ENCODE measurements at places on chromosomes 4 and X.

DNA sequence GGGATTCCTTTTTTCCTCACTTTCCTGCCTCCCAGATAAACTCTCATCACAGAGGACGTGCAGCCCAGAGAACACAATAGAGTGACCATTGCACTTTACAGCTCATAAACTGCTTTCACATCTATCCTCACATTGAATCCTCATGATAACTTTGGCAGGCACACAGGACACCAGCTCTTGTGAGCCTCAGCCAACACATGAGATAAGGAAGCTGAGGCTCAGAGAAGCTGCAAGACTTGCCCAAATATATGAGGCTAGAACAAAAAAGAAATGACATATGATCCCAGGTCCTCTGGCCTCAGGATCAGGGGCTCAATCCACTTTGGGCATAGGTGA lies 85.0 kb upstream of the CPEB2 start:
- no peak for DNase-seq

DNA sequence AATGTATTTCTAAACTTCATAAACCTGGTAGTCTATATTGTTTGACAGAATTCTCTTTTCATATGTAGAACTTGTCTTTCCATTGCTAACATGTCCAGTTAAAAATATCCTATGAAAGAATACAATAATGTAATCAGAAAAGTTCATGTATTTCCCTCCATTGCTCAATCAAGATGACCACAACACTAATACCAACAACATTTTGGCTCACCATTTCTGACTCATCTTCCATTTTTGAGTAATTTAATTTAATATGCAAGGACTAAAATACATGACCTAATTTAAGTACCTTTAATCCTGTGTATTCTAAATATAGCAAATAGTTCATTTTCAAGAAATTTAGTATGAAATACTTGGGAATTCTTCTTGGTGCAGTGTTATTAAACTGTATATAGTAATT lies 239.5 kb upstream of the GPC4 start:
- no peak for DNase-seq

GRCh38 chrX:37578045-37578444 lies 6.6 kb downstream of the LANCL3 start:
- DNase-seq: no peak

DNA sequence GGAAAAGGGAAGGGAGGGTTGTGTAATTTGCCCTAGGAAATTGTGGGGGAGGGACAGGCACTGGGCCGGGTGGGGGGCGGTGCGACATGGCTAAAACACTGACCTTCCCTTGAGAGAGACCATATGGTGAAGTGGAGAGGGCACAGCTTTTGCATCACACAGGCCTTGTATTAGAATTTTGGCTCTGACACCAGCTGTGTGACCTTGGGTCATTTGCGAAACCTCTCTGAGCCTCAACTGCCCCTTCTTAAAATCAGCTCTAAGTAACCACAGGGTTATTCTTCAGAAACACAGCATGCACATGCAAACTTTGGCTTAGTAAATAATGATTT lies 25.8 kb downstream of the PDGFRA start:
- DNase-seq: no peak

DNA sequence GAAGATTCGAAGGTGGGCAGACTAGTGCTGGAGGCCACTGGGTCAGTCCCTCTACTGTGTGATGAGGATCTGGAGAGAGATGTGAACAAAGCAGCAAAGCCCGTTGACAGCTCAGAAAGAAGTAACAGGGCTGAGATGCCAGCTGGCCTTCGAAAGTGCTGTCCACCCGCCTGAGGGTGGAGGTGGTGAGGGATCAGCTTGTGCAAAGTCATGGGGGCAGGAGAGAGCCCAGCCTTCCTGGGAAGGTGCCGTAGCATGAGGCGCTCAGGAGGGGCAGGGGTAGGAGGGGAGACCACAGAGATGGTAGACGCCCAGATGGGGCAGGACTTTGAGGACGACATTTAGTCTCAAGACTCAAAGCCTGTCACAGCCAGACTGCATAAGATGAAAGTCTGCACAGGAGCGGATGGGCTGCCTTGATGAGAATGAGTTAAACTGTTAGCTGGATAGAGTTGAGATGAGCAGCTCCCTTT lies 19.7 kb downstream of the TBC1D14 start:
- DNase-seq: no peak

DNA sequence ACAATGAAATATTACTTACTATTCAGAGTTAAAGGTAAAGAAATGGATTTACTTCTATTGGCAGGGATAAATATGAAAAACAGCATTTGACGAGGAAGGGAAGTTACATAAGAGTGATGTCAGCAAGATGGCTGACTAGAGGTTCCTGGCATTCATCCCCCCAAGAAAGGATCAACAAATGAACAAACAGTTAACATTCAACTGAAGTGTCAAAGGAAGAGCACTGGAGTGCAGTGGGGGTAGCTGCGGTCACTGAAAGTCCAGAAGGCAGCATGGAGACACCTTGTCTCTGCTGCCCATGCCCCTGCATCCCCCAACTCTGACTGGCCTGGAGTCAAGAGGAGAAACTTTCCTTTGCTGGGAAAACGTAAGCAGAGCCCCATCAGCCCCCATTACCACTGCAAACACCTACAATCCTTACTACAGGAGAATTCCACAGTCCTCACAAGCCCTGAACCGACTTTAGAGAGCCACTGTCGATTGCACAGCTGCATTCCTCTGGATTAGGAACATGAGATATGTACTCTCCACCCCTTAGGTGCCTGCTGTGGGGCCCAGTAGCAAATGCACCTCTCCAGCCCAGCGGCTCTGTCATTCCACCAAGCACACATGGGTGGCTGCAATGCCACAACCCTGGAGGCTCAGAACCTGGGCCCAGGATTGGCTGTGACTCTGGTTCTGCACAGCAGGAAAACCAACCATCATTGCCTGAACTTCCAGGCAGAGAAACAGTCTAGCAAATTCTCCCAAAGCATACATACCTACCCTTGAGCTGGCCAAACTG lies 79.5 kb downstream of the CBR4 start:
- no peak for DNase-seq

DNA sequence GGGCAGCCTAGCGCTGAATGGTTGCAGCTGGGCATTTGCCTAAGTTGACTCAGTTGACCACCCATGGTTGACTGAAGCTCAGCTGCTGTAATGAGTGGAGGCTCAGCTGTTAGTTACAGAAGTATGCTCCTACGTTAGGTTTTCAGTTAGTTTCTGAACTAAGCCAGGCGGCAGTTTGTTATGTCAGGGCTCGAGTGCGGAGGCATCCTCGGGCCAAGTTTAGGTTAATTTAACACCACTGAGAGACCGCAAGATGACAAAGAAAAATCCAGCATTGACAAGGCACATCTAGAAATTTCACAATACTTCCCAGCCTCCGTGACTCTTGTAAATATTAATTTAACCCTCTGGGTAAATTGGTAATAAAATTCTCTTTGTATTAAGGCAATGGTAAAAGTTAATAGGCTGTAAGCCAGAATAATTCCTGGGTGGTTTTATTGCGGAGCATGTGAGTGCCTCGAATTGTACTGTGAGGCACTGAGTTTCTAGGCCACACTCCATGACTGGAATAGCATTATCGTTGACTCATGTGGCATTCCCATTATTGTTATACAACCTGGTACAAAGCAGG lies 33.1 kb upstream of the CDKN2AIP start:
- DNase-seq: no peak

DNA sequence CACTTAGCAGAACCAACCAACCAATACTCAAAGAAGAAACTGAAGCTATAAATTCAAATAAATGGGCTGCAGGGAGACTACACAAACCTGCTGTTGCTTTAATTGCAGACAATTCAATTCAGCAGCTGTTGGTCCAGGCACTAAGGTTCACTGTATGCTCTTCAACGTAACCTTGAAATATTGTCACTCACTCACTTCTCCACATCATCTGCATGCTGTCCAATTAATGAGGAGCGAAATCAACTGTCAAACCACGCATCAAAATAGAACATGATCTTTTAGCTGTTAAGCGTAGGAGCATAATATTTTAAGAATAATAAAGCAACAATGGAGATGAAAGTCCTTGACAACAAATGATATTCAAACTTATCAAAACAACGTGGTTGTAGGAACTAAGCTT lies 17.0 kb downstream of the ENOX2 start:
- no peak for DNase-seq

DNA sequence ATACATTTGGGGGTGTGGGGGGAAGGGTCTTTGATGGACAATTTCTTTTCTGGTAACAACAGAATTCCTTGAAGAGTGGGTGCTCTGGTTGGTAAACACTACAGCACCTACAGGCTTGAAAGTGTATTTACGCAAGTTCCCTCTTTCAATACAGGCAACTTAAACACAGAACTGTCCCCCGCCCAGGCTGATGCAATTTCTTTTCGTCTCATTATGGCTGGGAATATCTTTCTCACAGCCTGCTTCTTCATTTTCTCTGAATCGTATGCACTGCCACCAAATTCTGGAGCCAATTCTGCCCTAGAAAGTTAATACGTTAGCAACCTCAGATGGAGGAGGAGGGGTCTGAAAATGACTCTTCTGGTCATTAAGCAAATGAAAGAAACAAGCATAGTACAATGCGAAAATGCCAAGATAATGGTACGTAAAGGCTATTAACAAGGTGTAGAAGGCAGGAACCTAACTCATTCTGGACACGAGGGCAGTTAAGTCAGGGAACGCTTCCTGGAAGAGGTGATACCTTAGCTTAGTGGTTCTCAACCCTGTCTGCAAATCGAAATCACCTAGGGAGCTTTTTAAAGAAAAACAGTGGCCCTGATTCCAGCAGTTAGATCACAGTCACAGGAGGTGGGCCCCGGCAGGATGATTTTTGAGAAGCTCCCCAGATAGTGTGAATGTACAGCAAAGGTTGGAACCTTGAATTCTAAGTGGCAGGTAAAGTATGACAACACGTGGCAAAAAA lies 1.0 kb downstream of the AGA start:
- no peak for DNase-seq

GRCh38 chr4:155071962-155072361 lies 136.5 kb upstream of the NPY2R start:
- no peak for DNase-seq

DNA sequence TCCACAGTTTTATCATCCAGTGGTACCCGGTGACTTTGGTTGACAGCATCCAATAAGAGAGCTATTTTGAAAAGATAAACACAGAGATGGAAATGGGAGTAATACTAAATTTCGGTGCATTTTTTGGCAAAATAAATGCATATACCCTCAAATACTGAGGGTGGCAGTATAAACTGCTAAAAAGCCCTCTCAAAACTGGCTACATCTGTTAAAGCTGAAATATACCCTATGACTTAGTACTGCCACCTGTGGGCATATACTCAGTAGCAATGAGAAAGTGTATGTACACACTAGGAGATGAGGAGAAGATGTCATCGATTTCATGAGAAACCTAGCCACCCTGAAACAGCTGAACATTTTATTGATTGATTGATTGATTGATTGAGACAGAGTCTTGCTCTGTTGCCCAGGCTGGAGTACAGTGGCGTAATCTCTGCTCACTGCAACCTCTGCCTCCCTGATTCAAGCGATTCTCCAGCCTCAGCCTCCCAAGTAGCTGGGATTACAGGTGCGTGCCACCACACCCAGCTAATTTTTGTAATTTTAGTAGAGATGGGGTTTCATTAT lies 12.2 kb upstream of the TMEM128 start:
- no peak for DNase-seq

GRCh38 chr4:5730993-5731990 lies 20.3 kb downstream of the EVC start:
- no peak for DNase-seq

DNA sequence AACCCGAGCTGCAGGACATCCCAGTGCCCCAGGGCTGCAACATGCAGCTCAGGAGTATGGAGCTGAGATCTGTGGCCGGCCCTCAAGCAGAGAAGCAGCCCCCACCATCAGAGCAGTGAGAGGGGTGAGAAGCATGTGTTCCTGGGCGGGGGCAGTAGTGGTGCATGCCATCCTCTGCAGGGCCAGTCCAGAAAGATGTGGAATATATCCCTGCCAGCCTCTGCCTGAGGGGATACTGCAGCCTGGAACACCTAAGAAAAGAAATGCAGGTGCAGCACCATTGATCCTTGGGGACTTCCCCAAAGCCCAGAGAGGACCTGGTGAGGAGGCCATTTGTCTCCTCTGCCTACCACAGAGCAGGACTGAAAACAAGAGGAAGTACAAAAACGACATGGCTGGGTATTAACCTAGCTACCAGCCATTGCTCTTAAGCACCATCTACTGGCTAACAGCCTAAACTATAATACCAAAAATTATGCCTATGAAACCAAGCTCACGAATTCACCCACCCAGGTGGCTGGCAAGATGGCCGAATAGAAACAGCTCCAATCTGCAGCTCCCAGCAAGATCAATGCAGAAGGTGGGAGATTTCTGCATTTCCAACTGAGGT lies 158.8 kb downstream of the ADGRA3 start:
- no peak for DNase-seq

GRCh38 chrX:111168314-111168713 lies 72.3 kb downstream of the PAK3 start:
- DNase-seq: no peak

GRCh38 chr4:87465739-87466366 lies 43.5 kb downstream of the NUDT9 start:
- DNase-seq: no peak

Measured in stimulated activated CD4-positive, alpha-beta T cell treated with anti-CD3 and anti-CD28 coated beads, Interleukin-15, amount 100 ng/mL, for 1 hour (primary cell).